ENCODE measurements at places on chromosomes 12 and 14. TPM values are rescaled to one million over a fixed set of nuclear protein-coding genes. Genes with fewer than 3 reads are reported as not detected.

Gene RHOJ
- 20.6 TPM for total RNA-seq

Gene C12orf42
- total RNA-seq: not detected

Gene TMEM119
- 15.9 TPM for total RNA-seq

Gene CD27
- 2.6 TPM for total RNA-seq

Gene PLEK2
- total RNA-seq: 21.7 TPM

Gene TMEM179
- total RNA-seq: 0.86 TPM

Gene SDR9C7
- not detected for total RNA-seq

Gene CKAP4
- 39.7 TPM for total RNA-seq

Gene PLA2G1B
- total RNA-seq: not detected

Gene PHETA1
- 7.5 TPM for total RNA-seq

Gene PLEKHD1
- 0.10 TPM for total RNA-seq

Gene RAPGEF3
- total RNA-seq: 83.4 TPM

Gene NOS1
- 0.10 TPM for total RNA-seq

Gene HOXC9
- total RNA-seq: 1.7 TPM

Measured in ureter (tissue), 1 donor.